Esophagus (tissue), 2 donors: ENCODE measurements at places on chromosomes 5 and 9. TPM values are rescaled to one million over a fixed set of nuclear protein-coding genes. Genes with fewer than 3 reads are reported as not detected.

The BHMT gene
- 0.16 TPM for polyA plus RNA-seq

The SRP19 gene
- 69.8 TPM for polyA plus RNA-seq

The LHX3 gene
- polyA plus RNA-seq, result not detected

The FAM221B gene
- not detected for polyA plus RNA-seq

The TAF1L gene
- polyA plus RNA-seq, result not detected

The ADGRD2 gene
- not detected for polyA plus RNA-seq

The CCL21 gene
- polyA plus RNA-seq, result 13.2 TPM

The ACSL6 gene
- polyA plus RNA-seq, result 0.29 TPM

The PCDHA5 gene
- polyA plus RNA-seq, result 0.04 TPM

The TEX48 gene
- not detected for polyA plus RNA-seq

The F2RL1 gene
- polyA plus RNA-seq, result 2.7 TPM

The C5orf58 gene
- 0.06 TPM for polyA plus RNA-seq
